IMR-90 (cell line): ENCODE measurements at places on chromosomes 3 and 15. TPM values are rescaled to one million over a fixed set of nuclear protein-coding genes. Genes with fewer than 3 reads are reported as not detected.

Gene SCAANT1
- not detected in 2 replicates for total RNA-seq

Gene PLSCR2
- total RNA-seq: not detected in 2 replicates

Gene TMC3
- total RNA-seq: not detected in 2 replicates

DNA sequence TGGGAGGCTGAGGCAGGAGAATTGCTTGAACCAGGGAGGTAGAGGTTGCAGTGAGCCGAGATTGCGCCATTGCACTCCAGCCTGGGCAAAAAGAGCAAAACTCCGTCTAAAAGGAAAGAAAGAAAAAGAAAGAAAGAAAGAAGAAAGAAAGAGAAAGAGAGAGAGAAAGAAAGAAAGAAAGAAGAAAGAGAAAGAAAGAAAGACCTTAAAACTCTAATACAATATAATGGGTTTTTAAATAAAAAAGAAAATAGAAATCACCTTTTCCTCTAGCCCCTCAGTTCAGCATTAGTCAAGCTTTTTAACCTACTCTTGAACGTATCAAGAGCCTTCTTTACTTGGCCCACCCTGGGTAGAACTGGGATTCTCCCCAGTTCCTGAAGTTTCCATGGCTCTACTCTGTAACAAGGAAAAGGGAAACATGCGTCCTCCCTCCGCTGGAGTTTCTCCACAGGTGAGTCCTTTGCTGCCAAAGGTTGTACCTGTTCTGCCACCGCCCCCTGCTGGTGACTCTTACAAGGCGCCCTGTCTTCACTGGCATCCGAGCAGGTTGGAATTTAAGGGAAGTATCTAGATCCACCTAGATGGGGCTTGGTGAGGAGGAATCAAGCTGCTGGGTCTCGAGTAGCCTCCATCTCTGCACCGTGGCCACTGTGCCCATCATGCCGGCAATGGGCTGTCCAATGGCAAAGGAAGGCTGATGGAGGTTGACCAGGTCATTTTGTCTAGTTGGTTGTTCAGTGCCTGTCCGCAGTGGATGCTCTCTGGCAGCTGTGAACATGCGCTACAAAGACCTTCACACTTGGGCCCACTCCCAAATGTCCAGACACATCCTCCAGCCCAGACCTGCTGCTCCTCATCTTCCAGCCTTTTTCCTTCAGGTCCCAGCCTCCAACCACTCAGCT is 20.6 kb upstream of the EPHB3 start:
- peak; percentile 6 for DNase-seq

GRCh38 chr3:36477655-36478054 is 97.4 kb downstream of the STAC start:
- no peak for DNase-seq

- DNase-seq: peak; percentile 33
Observed at GRCh38 chr3:23017801-23018200, 185.3 kb upstream of the UBE2E2 start.

DNA sequence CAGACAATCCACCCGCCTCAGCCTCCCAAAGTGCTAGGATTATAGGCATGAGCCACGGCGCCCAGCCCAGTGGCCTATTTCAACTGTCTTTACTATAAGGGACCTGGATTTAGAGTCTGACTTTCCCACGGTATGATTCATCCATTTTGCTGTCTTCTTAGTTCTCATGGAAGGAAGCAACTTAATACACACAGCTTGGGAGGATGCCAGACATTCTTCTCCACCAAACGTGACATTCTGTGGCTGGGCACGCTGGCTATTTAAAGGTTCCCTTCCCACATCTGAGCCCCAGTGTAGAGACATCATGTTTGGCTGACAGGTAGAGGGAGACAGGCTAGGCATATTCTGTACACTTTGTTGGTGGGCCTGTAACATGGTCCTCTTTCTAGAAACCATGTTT is 26.2 kb downstream of the FAM43A start:
- DNase-seq: peak; percentile 91

GRCh38 chr15:36407647-36408046 is 171.8 kb upstream of the CDIN1 start:
- peak; percentile 63 for DNase-seq

DNA sequence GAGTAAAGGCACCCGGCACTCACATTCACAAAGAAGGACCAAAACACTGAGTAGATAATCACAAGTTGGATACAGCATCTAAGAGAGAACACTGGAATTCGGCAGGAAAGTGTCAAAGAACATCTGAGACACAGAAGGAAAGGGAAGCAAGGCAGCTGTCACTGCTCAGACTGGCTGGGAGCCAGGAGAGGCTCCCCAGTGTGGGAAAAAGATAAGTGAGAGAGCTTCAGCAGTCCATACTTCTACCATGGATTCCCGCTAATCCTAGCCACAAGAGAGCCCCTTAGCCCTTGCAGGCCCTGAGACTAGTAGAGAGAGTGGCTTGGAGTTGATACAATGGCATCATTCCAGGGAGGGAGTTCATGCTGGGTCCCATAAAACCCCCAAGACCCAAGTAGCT is 36.7 kb upstream of the CP start:
- DNase-seq: peak; percentile 16
